ENCODE measurements at places on chromosomes 3 and 15.
A peak's percentile ranks its signal among the peaks of the same experiment; 100 is the strongest.

DNA sequence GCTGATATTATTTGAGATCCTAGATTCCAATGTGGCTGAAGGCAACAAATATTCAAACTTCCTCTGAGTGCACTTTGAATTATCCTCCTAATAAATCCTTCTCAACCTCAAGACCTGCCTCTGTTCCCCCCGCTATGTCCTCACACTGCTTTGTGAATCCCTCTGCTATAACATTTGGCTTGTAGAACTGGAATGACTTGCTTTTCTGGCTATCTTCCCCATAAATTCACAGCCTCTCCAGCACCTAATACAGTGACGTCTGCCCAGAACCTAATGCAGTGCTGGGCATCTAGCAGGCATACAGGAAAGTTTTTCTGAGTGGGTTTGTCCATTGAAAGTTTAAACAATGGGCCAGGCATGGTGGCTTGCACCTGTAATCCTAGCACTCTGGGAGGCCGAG is 643.9 kb upstream of the ADAMTS9 start:
- no peak for DNase-seq

DNA sequence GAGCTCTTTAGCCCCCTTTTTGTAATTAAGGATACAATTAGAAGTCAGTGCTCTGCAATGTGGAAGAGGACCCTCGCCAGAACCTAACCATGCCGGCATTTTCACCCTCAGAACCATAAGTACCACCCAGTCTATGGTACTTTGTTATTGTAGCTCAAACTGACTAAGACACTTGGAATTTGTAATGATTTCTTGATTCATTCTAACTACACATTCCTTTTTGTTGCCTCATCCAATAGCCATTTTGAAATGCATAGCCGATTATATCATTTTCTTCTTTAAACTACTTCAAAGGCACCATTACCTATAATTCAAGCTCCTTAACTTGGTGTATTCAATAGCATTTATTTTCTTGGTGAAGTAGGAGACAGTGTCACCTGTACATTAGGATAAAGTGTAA is 61.4 kb downstream of the GLB1 start:
- peak; percentile 70 for DNase-seq

DNA sequence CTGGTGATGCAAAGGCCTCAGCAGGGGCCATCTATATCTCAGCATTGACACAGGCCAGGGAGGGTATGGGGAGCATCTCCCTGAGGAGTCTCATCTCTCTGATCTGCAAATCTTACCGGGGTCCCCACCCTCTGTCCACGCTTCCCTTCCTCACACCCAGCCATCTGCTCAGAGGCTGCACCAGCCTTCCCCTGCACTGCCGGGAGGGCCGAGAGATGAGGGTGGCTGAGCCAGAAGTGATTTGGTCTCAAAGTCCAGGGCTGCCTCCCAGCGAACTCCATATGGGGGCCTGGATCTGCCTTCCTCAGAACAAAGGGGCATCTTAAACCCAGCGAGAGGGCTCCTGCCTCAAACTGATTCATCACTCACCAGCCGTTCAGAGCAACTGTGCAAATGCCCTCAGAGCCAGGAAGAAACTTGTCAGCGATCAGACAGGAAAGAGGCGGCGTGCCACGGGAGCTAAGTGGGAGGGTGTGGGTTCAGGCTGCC is 4.6 kb downstream of the IGDCC3 start:
- no peak for DNase-seq

DNA sequence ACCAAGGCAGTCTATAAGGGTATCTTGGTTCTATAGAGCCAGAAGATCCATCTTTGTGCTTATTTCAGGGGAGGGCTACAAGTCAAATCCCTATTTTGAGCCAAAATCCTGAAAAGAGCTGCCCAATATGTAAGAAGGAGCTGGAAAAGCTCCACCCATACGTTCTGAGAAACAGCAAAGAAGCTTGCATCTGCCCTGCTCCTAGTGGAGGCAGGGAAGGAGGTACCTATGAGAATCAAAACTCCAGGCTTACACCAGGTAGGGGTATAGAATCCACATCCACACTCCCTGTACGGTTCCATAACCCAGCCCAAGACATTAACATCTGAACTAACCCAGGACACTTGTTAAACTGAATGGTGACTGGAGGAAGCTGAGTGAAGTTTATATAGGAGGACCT is 30.0 kb downstream of the PHC3 start:
- DNase-seq = no peak

- no peak for DNase-seq
These were observed 100.1 kb downstream of the RPL39L start for GRCh38 chr3:187039100-187039722.

DNA sequence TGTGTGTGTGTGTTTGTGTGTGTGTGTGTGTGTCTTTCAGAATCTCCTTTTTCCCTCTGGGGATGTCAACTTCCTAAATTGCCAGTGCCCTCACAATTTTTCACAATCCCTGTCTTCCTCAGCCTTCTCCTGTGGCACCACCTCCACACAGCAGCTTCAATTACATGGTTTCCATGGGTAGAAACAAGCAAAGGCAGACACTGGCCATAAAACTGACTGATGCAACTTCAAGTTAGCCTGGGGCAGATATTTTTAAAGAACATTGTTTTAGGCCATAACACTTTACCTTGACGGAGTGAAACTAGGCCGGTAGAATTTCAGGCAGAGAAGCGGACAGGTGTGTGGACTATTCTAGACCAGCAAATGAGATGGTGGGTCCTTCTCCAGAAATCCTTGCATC is 405.8 kb upstream of the SUCLG2 start:
- DNase-seq = no peak

GRCh38 chr3:30894521-30895251 is at the start of gene GADL1:
Gene GADL1, minus strand, starts transcription at chr3:30894661. Its CDS starts 47 bp downstream, at chr3:30894614.
- DNase-seq = peak; percentile 11

DNA sequence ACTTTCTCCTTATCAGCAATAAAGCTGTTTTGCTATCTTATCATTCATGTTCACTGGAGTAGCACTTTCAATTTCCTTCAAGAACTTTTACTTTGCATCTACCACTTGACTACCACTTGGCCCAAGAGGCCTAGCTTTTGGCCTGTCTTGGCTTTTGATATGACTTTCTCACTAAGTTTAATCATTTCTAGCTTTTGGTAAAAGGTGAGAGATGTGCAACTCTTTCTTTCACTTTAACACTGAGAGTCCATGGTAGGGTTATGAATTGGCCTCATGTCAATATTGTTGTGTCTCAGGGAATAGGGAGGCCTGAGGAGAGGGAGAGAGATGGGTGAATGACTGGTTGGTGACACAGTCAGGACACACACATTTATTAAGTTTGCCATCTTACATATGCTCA is 31.0 kb upstream of the FAM3D start:
- no peak for DNase-seq

DNA sequence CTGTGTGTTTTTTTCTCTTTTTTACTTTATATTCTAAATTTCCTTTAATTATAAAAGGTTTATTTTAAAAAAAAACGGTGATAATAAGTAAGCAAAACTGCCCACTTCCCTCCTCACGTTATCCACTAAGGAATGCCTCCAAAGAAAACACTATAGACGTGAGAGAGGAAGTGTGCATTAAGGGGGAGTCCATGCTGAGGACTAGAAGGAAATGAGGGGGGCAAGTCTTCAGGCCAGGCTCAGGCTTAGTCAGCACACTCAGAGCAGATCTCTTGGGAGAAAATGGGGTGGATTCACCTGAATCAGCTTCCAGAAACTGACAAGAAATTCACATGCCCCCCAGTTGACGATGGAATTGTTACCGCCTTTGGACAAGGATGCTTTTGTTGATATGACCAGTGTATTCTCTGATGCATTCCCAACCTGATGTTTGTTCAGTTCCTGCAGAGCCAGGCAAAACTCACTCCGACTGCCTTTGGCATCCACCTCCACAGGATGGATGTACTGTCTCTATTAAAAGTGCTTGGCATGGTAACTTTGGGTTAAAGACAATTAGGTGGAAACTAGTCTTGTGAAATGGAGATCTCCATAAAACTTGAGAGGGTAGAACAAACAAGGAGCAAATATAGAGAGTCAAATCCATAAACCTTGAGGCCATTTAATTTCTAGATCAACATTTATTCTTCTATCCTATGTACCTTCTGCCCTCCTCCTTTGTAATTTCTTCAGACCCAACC is 167.8 kb downstream of the MYRIP start:
- DNase-seq = no peak

DNA sequence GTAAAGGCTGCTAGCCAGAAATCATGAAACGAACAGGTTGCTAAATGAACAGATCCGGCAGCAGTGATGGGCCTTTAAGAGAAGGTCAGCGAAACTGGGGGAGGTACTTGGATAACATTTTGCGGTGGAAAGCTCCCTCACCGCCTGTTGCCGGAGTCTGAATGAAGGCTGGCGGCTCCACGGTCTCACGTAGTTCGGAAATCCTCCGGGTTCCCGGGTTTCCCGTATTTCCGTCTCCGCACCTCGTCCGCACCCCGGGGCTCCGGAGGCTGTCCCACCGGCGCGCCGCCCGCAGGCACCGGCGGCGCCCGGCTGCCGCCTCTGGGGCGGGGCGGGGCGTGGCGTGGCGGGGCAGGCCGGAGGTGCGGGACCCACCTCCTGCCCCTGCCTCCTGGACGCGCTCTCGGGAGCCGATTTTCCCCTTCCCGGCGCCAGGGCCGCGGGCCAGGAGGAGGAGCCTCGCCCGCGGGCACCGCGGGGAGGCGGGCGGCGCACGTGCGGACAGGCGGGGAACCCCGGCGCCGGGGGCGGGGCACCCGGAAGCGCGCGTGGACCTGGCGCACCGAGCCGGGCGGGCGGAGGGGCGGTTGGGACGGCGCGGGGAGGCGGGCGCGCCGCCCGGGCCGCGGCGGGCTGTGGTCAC is at the start of gene ZDHHC23:
Gene ZDHHC23 (plus strand): TSS at position 642 of the 643 bp plus-strand sequence. CDS start 790 bp downstream, outside the sequence.
- peak; percentile 55 for DNase-seq

- peak; percentile 61 for DNase-seq
These were observed 18.8 kb downstream of the TIPARP start for GRCh38 chr3:156693166-156693565.

GRCh38 chr3:38046821-38047220 is 7.8 kb downstream of the DLEC1 start:
- DNase-seq = no peak

DNA sequence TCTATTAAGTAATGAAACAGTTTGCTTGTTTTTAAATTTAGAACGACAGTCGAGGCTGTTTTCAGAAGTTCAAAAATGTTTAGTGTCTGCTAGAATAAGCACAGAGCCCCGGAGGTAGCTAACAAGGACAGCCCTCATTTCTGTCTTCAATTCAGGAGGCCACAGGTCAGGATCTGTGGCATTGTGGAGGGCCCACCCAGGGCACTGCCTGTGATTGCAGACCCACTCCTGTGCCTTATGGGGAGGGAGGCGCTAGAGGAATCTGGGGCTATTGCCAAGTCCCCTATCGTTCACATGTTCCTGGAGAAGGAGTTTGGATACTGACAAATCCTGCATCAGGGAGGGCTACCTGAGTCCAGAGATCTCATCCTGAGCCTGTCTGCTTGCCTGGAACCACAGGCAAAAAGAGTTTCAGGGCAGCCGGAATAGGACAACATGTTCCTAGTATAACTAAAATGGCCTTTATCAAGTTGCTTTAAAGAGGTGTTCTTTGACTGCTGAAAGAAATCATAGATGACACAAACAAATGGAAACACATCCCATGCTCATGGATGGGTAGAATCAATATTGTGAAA is 141.5 kb upstream of the ROPN1 start:
- DNase-seq = no peak

DNA sequence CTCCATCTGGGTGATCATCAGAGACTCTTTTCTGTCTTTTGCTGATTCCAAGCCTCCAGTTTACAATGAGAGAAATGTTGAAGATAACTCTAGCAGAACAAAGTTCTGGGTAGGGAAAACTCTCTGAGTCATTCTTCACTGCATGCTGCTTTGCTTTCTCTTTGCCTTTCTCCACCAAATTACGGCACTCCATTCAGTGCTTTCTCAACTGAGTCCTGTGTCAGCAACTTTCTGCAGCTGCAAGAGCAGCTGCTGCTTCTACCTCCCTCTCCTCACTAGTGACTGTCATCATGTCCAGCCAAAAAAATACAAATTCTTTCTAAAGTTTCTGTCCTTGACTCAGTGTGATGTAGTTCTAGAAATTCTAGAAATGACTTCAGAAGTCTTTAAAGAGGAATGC is 953.8 kb downstream of the IGSF11 start:
- no peak for DNase-seq

DNA sequence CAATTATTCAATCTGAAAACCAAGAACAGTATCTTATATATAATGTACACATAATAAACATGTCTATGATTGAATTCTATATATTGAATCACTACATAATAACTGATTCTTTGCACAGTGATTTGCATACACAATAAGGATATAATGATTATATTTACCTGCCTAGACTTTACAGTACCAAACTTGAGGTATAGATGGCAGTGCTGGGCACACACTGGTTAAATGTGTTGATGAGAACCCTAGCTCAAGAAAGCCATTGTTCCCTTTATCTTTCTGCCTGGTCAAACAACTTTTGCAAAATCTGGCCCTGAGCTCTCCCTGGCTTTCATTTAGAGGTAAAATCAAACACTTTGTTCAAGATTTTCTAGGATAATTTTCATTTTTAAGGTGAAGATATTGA is 697.7 kb downstream of the TUSC7 start:
- DNase-seq = peak; percentile 32

- DNase-seq = no peak
These were observed 29.4 kb downstream of the FHIT start for GRCh38 chr3:61221759-61222362.

DNA sequence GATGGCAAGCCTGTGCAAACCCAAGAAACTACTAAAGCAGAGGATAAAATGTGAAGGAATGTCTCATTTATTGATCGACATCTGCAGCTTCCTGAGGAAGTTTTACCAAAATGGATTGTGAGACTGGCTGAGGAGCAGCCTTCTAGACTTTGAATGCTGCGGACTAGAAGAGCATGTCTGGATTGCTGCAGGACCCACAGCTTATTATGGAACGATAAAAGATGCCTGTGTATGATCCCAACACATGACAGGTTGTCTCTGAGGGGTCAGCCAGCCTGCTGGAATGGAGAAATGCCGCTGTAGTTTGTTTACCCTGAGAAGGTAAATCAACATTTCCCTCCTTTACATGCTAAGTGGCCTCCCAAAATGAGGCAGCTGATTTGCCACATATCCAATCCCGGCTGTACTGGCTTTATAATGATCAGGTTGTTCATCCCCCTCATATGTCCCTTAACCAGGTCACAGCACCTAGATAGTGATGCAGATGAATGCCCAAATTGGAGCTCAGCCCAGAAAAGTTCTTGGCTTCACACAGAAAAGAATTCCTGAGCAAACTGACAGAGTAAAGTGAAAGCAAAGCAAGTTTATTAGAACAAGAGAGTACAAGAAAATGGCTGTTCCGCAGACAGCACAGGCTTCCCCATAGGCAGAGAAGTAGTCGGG is 63.9 kb downstream of the IL12A start:
- DNase-seq = peak; percentile 42

Data from fibroblast of pulmonary artery (primary cell).